ENCODE measurements at places on chromosomes 12 and 14. TPM values are rescaled to one million over a fixed set of nuclear protein-coding genes. Genes with fewer than 3 reads are reported as not detected.

HIP1R gene
- total RNA-seq, result 31.5 TPM

CCDC85C gene
- 9.7 TPM for total RNA-seq

CLEC2A gene
- total RNA-seq, result not detected

LRRC9 gene
- total RNA-seq, result not detected

KNTC1 gene
- 32.3 TPM for total RNA-seq

RFX4 gene
- not detected for total RNA-seq

EML1 gene
- 11.3 TPM for total RNA-seq

AGAP2 gene
- under 0.01 TPM for total RNA-seq

TPPP2 gene
- not detected for total RNA-seq

WNT5B gene
- 74.3 TPM for total RNA-seq

RNASE4 gene
- total RNA-seq, result 12.1 TPM

NAV3 gene
- 18.5 TPM for total RNA-seq

OVCH1 gene
- total RNA-seq, result not detected

MBD6 gene
- 4.7 TPM for total RNA-seq

TBX3 gene
- total RNA-seq, result 66.3 TPM

SP1 gene
- 34.3 TPM for total RNA-seq

ERP27 gene
- not detected for total RNA-seq

COX8C gene
- not detected for total RNA-seq

ARG2 gene
- 2.4 TPM for total RNA-seq

TPH2 gene
- not detected for total RNA-seq

GNB3 gene
- total RNA-seq, result 2.2 TPM

ZFYVE26 gene
- 7.3 TPM for total RNA-seq

KLHDC1 gene
- total RNA-seq, result 0.30 TPM

TMEM132C gene
- total RNA-seq, result not detected

GLT1D1 gene
- total RNA-seq, result not detected

All from bronchus fibroblast of lung (primary cell).